Gastrocnemius medialis (tissue), 4 donors: ENCODE measurements at places on chromosomes 16 and 17. TPM values are rescaled to one million over a fixed set of nuclear protein-coding genes. Genes with fewer than 3 reads are reported as not detected.

DNA sequence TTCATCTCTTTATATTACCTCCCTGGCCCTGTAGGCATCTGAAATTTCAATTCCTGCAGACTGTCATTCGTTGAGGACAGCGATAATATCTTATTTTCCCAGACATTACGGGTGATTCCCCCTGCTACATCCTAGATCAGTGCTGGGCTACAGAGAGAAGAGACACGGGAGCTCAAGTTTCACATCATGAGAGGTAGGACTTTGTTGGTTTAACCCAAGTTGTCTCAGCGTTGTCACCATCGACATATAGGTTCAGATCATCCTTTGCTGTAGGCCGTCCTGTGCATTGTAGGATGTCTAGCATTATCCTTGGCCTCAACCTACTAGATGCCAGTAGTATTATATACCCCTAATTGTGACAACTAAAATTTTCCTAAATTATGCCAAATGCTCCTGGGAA is 19.3 kb downstream of the MT1X start:
- DNase-seq, result no peak

DNA sequence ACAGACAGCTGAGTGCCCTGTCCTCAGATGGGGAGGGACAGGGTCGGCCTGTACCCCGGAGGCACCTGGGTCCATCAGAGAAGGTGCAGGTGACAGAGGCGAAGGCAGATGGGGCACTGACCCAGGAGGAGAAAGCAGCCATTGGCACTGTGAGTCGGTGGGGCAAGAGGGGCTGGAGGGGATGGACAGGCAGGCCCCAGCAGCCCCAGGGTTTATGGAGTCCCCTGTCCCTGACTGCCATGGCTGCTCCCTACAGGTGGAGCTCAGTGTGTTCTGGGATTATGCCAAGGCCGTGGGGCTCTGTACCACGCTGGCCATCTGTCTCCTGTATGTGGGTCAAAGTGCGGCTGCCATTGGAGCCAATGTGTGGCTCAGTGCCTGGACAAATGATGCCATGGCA is 32.1 kb downstream of the ANKRD40 start:
- no peak for DNase-seq

- no peak for DNase-seq
These were observed 77.3 kb downstream of the PHKB start for GRCh38 chr16:47538472-47538871.

- DNase-seq, result no peak
These were observed 51.6 kb downstream of the KANSL1 start for GRCh38 chr17:46141645-46142044.

DNA sequence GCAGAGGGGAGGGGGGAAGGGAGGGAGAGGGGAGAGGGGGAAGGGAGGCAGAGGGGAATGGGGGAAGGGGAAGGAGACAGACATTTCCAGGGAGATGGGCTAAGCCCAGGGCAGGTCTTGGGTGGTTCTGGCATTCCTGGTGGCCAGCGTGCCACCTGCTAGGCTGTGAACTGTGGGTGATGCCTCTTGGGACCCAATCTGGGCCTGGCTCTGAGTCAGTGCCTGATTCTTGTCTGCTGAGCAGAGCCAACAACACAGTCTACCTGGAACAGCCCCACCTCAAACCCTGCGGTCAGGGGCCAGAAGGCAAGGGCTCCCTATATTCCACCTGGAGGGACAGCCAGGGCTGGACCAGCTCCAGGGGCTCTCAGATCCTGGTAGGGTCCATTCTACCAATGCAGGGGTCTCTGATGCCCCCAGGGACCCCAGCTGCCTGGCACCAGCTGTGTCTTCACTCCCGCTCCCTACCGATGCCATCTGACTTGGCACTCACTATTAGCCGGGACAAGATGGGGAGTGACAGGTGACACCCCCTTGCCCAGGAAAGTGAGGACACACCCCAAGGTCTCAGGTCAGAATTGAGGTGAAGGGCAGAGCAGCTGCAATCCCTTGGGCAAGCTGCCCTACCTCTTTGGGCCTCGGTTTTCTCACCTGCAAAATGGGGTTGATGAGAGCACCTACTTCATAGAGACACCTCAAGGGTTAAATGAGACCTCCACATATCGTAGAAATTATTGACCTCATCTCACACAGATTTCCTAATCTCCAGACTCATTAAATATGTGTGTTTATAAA is 87.2 kb downstream of the LITAF start:
- no peak for DNase-seq

GRCh38 chr17:40099619-40100418 is 570 bp downstream of the NR1D1 start:
- no peak for DNase-seq

GRCh38 chr16:28951410-28951943 is 740 bp downstream of the NFATC2IP start:
- DNase-seq, result no peak

GRCh38 chr17:41521574-41522261 is 3.0 kb upstream of the KRT15 start:
- no peak for DNase-seq

DNA sequence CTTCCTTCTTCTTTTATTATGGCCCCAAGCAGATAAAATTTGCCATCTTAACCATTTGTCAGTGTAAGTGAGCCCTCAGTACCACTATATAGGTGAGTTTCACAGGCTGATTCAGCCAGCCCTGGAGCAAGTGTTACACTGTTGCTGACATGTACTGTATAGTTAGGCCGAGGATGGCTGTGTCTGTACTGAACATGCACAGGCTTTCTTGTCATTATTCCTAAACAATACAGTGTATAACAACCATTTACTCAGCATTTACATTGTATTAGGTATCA is 53.7 kb downstream of the AMFR start:
- DNase-seq, result no peak

DNA sequence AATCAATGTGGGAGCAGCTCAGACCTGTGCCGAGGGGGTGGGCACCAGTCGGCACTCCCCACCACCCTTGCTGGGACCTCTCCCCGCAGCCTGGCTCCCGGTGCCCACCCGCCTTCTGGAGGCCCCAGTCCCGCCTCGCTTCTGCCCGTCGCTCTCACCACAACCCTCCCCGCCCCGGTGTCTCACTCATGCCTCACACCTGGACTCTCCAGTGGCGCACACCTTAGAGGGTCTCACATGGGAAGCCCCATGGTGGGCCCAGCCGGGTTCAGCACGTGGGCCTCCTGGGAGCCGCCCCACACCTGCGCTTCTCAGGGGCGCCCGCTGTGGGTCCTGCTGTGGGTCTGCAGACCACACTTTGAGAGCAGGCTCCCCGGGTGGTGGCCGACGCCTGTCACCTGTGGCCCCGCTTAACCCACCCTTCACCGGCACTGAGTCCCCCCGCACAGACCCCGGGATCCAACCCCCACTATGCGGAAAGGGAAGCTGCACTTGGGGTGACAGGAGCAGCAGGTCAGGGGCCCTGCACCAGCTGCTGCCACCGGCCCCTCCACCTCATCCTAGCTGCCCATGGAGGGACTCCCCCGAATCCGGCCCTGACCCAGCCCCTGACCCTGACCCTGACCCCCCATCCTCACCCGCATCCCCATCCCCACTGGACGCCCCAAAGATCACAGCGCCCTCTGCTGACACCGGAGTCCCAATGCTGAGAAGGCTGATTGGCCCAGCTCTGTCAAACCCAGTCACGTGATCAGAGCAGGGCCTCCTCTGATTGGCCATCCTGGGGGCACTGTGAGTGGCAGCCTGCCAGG is 27.4 kb upstream of the SLC38A10 start:
- no peak for DNase-seq

GRCh38 chr17:29390851-29391631 is 878 bp downstream of the TAOK1 start:
- DNase-seq, result no peak

- DNase-seq, result no peak
These were observed 671.4 kb upstream of the SALL1 start for GRCh38 chr16:51822471-51822870.

DNA sequence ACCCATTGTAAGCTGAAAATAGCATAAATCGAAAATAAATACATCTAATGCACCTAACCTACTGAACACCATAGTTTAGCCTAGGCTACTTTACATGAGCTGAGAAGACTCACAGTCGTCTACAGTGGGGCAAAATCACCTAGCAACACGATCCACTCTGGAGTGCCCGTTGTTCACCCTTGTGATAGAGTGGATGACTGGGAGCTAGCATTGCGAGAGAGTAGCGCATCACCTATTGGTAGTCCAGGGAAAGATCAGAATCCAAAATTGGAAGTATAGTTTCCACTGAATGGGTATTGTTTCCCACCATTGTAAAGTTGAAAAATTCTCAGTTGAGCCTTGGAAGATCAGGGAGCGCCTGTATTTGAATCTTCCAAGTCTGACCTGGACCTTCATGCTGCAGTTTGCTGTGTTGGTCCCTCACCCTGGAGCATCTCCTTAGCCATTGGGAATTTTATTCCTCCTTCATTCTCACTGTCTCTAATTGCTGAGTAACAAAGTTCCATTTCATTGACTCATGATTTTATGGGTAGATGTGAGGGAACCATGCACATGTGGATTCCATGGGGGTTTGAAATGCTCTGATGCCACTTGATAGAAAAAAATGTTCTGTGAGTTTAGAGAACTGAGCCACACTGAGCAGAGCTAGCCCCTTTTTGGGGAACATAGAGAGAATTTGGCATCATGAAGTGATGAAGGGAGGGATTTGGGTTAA is 19.6 kb downstream of the AKAP1 start:
- DNase-seq, result no peak

GRCh38 chr17:72189768-72190593 is 69.2 kb downstream of the SOX9 start:
- DNase-seq, result no peak

- no peak for DNase-seq
These were observed 3.5 kb upstream of the ITGAE start for GRCh38 chr17:3804503-3804931.

- DNase-seq, result no peak
These were observed 7.8 kb downstream of the FBXL19 start for GRCh38 chr16:30931068-30931650.

DNA sequence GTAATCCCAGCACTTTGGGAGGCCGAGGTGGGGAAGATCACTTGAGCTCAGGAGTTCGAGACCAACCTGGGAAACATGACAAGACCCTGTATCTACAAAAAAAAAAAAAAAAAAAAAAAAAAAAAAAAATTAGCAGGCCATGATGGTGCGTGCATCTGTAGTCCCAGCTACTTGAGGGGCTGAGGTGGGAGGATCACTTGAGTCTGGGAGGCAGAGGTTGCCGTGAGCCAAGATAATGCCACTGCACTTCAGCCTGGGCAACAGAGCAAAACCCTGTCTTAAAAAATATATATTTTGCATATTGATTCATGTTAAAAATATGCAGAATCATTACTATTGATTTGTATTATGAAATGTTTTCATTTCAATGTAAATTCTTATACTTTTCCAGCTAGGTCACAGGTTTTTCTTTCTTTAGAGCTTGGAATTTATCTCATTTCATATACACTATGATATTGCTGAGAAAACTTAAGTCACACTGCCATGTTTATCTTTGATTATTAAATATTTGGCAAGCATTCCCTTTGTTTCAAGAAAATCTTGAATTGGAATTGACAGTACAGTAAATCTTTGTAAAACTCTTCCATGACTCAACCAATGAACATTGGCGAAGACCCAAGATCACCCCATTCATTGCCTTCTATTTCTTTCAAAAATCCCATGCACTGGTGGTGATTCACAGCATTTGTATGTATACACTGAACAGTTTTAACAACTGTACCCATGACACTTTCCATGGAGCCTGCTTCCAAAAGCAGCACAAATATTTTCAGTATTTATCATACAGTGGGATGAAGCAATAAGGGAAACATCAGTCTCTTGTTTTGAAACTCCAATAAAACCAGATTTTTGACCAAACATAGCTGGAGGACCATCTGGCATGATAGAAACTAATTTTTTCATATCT is 83.5 kb upstream of the TNRC6A start:
- DNase-seq, result no peak

DNA sequence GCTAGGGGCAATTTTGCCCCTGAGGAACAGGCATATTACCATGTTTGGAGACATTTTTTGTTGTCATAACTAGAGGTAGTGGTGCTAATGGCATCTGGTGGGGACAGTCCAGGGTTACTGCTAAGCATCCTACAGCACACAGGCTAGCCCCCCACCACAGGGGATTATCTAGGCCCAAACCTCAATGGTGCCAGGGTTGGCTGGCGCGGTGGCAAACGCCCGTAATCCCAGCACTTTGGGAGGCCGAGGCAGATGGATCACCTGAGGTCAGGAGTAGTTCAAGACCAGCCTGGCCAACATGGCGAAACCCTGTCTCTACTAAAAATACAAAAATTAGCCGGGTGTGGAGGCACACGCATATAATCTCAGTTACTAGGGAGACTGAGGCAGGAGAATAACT is 15.2 kb downstream of the C1QTNF1 start:
- DNase-seq, result no peak

- no peak for DNase-seq
These were observed 105.4 kb upstream of the RBFOX1 start for GRCh38 chr16:7227229-7227721.

GRCh38 chr17:82863941-82864712 is 24.3 kb upstream of the ZNF750 start:
- peak; percentile 84 for DNase-seq

The RAPGEFL1 gene
- 5.3 TPM for total RNA-seq

The IRX5 gene
- total RNA-seq, result 1.9 TPM

The TBC1D26 gene
- not detected for total RNA-seq

The SLFN5 gene
- 42.2 TPM for total RNA-seq

The SAMD14 gene
- total RNA-seq, result 0.04 TPM

The YBX2 gene
- total RNA-seq, result 2.2 TPM

The CLEC3A gene
- not detected for total RNA-seq

The GUCY2D gene
- total RNA-seq, result not detected

The TMEM92 gene
- not detected for total RNA-seq

The SPIRE2 gene
- total RNA-seq, result 0.49 TPM

The NME3 gene
- total RNA-seq, result 41.4 TPM

The RPH3AL gene
- total RNA-seq, result 6.3 TPM
